ENCODE measurements at places on chromosomes 3 and 15. TPM values are rescaled to one million over a fixed set of nuclear protein-coding genes. Genes with fewer than 3 reads are reported as not detected.

- peak; percentile 63 for ATAC-seq
Observed at GRCh38 chr3:4850211-4850927, 128.9 kb upstream of the BHLHE40 start.

The TRAIP gene
- 24.5 TPM for total RNA-seq

The PRTG gene
- total RNA-seq = not detected

GRCh38 chr3:156606729-156607128, 51.8 kb upstream of the SSR3 start:
- peak; percentile 70 for ATAC-seq

GRCh38 chr3:14378415-14378814, 24.0 kb upstream of the SLC6A6 start:
- peak; percentile 46 for ATAC-seq

Data from activated T-helper 17 cell treated with anti-CD3 and anti-CD28 coated beads, Interleukin-2, amount 50 U/mL, for 72 hours (primary cell).